Keratinocyte (primary cell): ENCODE measurements at places on chromosomes 6 and 20.
A peak's percentile ranks its signal among the peaks of the same experiment; 100 is the strongest.

GRCh38 chr6:122696853-122697252 is 82.7 kb upstream of the FABP7 start:
- peak; percentile 86 for DNase-seq

- DNase-seq: no peak
These were observed 909 bp upstream of the NUDT3 start for GRCh38 chr6:34393191-34393965.

GRCh38 chr6:157346373-157346772 is 23.1 kb upstream of the TMEM242 start:
- no peak for DNase-seq

DNA sequence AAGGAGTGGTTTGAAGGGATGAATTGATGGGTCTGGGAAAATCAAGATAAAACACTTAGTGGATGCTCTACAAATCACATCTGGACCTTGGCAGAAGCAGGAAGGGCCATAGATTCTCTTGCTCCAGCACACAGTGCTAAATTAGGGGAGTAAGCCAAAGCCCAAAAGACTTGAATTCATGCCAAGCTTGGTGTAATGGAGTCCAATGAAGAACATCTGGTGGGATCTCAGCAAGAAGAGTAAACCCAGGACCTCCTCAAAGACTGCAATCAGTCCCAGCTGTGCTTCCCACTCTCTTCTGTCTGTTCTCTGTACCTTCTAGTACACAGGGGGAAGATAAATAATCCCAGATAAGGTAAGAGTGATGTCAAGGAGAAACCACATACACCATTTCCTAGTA is 683.4 kb downstream of the RNF144B start:
- no peak for DNase-seq

DNA sequence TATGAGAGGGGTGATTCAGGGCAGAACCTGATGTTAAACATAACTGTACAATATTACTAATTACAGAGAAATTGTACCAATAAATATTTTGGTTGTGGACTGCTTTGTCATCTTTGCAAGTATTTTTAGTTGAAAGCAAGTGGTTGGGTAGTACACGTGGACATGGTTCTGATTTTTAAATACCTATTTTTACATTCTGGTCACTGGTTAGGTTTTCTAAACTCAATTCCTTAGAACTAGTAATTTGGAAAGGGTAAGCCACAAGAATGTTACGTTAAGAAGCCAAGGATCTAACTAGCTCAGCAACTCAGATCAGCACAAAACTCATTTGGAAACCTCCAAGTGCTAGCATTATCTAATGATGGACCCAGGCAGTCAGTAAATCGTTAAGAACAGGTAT is 2.7 kb downstream of the EPB41L2 start:
- no peak for DNase-seq

DNA sequence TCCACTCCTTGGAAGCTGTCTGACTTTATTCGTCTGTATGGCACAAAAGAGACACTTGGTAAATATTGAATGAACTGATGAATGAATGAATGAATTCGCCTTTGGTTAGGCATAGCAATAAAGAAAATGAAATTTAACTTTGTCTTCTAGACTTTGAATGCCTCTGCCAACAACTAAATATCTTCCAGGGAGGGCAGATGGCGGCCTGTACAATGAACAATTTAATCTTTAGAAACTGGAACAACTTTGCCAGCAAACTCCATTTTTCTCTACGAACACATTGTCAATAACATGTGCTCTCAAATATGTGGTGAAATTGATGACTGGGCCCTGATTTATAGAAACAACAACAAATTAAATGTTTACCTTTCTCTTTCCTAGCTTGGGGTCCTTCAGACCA is 140.6 kb downstream of the ZNF217 start:
- DNase-seq: no peak

GRCh38 chr6:139037490-139037889 is 8.9 kb downstream of the ABRACL start:
- DNase-seq: no peak

- DNase-seq: no peak
These were observed 94.6 kb downstream of the SNAP25 start for GRCh38 chr20:10313215-10313614.

DNA sequence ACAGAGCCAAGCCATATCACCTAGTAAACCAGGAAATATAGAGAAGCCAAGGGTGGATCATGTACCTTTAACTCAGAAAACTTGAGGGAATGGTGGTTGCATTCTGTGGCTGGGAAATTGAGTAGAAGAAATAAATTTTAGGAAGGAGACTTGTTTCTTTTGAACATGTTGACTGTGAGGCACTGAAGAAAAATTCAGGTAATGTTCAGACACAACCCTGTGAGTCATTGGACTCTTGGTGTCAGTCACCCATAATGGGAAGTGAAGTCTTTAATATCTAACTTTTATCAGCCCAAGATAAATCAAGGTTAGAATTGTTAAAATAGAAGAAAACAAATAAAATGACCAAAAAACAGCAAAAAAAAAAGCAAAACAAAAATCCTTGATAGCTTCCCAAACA is 98.8 kb upstream of the GRIK2 start:
- DNase-seq: no peak

- DNase-seq: no peak
These were observed 8.8 kb downstream of the GSTA2 start for GRCh38 chr6:52754443-52754842.

DNA sequence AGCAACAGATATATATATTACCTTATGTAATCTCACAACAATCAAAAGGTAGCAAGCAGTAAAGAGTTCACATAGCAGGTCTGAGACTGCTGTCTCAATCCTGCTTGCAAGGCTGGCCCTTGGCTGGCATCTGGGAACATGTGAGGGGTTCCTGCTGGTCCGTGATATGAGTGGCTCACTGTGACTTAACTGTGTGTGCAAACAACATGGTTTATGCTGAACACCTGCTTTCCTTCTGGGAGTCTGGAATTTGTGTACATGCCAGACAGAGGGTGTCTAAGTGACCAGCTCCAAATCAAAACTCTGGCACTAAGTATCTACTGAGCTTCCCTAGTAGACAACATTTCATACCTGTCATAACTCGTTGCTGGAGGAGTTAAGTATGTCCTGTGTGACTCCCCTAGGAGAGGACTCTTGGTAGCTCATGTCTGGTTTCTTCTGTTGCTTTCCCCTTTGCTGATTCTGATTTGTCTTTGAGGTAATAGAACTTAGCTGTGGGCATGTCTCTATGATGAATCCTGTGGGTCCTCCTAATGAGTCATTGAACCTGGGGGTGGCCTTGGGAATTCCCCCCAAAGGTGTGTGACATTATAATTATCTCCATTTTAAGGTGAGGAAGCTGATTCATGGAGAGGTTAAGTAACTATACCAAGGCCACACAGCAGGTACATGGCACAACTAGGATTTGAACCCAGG is 131.6 kb upstream of the NEDD9 start:
- peak; percentile 53 for DNase-seq

- peak; percentile 15 for DNase-seq
These were observed 241.0 kb downstream of the ADGRG6 start for GRCh38 chr6:142542704-142543233.

- DNase-seq: no peak
These were observed 21.1 kb upstream of the TAF8 start for GRCh38 chr6:42029062-42029685.

GRCh38 chr6:64737418-64737817 is 969.6 kb downstream of the EYS start:
- no peak for DNase-seq

DNA sequence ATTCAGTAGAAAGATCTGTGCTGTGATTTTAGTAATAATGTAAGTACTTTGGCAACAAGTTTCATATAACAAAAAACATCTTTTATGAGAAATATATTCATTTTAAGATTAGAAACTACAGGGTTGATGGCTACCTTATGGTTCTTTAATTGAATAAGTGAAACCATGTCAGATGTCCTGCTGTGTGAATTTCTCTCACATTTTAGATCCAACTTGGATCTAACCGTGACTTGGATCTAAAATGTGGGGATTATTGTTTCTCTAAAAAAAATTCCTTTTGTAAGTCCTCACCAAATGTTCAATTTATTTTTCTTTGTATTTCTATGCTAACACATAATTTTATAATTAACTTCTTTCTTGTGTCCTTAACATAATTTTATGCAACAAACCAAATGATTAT is 30.4 kb downstream of the ZC2HC1B start:
- no peak for DNase-seq

GRCh38 chr6:114586298-114586697 is 243.5 kb upstream of the HS3ST5 start:
- no peak for DNase-seq

DNA sequence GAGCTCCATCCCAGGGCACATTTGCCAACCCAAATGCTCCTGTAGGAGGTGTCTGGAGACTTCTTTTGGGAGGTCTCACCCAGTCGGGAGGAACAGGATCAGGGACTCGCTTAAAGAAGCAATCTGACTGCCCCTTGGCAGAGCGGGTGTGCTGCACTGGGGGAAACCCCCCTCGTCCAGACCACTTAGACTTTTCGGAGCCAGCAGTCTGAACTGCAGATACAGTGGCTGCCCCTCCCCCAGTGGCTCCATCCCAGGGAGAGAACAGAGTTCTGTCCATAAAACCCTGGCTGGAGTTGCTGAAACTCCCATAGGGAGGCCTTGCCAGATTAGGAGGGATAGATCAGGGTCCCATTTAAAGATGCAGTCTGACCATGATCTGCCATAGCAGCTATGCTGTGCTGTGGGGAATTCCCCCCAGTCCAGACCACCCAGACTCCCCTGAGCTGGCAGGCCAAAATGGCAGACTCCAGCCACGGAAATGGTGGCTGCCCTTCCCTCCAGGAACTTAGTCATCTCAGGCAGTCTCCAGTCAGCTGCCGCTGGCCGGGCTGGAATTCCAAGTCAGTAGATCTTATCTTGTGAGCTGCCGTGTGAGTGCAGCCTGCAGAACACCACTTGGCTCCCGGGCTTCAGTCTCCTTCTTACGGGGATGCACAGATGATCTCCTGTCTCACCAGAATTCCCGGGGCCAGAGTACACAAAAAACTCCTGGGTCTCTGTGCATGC is 278.1 kb upstream of the SASH1 start:
- DNase-seq: no peak

DNA sequence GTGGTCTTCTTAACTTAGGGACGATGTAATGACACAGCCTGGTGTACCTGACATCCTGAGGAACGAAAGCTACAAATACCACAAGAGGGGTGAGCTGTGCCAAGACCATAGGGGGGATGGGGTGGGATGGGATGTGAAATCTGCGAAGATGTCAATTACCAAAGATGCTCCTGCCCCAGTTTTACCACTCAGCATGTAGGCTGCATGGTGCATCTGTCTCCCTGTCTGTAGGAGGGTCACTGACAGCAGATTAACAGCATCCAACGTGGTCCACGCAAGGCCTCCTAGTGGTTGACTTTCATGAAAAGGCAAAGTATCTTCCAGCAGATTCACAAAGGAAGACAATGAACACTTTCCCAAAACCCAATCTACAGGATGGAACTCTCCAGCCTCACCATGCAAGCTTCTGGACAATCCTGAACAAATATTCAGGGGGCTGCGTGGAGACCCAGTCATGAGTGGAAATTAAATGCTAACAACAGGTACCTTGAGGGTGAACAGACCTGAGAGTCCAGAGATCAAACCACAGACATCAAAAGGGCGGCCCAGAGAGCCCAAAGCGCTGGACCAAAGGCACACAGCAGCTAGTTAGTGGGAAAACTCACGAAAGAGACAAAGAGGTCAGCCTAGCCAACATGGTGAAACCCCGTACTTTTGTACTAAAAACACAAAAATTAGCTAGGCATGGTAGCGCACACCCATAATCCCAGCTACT is 44.4 kb downstream of the ZMYND8 start:
- DNase-seq: no peak

GRCh38 chr20:31788578-31788977 is 30.6 kb upstream of the MYLK2 start:
- DNase-seq: no peak

GRCh38 chr6:70980727-70981126 is 23.9 kb upstream of the B3GAT2 start:
- no peak for DNase-seq

DNA sequence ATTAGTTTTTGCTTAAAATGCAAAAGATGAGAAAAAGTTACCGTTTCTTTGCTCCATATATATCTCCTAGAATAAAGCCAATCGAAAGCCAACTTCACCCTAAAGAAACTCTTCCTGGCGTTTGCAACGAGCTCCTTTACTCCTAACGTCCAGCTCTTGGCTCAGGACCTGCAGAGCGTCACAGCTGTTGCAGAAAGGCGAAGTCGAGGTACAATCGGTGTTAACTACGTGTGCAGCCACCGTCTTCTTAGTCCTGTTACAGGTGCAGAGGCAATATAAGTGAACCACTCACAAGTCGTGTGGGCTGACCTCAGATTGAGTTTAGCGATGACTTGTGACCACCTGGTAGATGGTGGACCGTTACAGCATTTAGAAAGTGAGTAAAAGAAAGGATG is 113.1 kb downstream of the TRIM27 start:
- DNase-seq: no peak

DNA sequence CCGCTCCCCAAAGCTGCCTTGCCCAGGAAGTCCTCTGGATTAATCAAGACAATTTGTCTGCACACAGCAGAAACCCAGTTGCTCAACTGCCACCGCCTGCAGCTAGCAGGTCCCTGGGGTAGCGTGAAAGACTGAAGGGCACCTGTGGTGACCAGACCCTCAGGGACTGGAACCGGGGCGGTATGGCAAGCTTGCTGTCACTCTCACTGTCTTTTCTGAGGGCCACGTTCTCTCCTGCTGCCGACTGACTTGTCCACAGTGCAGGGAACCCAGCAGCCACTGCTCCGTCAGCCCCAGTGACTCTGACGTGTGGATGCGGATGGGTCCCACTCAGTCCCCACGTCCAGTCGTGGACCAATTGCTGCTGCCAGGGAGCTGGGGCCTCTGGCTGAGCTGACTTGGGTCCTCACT is 72.8 kb upstream of the PMEPA1 start:
- no peak for DNase-seq

DNA sequence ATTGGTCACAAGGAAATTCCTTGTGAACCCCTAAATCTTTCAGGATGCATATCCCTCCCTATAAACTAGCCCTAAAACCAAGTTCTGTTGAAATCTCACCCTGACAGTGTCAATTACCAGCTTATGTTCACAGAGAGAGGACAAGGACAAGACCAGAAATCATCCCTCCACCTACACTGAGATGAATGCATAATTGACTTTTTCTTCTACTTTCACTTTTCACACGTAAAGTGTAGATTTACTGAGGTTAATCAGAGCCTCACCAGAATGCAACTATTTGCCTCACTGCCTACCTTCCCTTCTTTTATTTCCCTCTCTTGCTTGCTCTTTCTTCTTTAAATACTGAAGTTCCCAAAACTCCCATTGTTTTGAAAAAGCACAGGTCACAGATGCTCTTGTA is 15.3 kb upstream of the NKAIN2 start:
- no peak for DNase-seq

DNA sequence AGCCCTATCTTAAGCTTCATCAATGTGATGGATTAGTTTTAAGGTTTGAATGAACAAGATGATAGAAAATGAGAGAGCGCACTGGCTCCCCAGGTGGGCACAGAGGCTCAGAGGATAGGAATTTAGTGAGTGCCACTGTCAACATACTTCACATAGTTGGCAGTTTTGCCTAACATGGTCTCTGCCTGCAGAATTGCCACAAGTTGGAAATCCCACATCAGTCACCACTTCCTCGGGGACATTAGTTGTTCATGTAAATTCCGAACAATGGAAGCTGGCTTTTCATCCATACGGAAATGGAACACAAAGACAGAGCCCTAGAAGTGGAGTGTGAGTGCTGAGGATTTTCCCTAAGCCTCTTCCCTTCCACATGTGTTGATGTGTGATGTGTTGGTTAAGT is 123.9 kb upstream of the PHACTR1 start:
- no peak for DNase-seq
